ENCODE measurements at places on chromosomes 1 and 21. TPM values are rescaled to one million over a fixed set of nuclear protein-coding genes. Genes with fewer than 3 reads are reported as not detected.

SPATA46 gene
- not detected for total RNA-seq

GRCh38 chr1:53460211-53460634 is 1.0 kb downstream of the DMRTB1 start:
- no peak for DNase-seq

OR2W3 gene
- total RNA-seq: 2.9 TPM

C1orf87 gene
- total RNA-seq: not detected

DNA sequence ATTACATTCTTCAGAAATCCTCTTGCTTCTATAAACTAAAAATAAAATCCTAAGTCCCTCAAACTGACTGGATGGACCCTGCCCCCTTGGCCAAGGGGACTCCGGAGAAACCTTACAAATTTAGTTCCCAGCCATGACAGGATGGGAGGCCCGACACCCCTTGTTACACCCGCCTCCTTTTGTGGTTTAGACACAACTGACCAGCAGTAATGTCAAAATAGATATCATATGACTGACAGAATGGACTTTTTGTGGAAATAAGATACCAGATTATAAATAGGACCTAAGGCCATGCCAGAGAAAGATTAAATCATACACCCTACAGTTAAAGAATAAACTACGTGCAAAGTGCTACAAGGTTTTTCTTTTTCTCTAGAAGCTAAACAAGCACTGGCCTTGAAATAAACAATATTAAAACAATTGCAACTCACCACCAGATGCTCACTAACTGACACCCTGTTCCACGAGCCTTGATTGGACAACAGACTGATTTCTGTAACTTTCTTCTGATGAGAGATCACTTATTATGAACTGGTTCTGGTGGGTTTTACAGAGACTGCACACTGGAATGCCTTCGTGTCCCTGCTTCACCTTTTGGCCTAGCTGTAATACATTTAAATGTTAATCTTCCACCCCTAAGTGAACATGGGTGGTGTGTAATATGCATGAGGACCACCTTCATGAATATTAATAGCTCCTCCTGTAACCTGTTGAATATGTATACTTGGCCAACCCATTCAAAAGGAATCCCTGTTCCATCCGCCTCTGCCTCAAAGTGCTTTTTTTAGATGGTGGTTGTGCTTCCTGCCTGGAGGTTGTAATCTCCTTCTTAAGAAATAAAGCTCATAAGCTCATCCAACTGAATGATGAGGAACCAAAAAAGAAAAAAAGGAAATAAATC is 99.6 kb downstream of the ODF2L start:
- no peak for DNase-seq

DNA sequence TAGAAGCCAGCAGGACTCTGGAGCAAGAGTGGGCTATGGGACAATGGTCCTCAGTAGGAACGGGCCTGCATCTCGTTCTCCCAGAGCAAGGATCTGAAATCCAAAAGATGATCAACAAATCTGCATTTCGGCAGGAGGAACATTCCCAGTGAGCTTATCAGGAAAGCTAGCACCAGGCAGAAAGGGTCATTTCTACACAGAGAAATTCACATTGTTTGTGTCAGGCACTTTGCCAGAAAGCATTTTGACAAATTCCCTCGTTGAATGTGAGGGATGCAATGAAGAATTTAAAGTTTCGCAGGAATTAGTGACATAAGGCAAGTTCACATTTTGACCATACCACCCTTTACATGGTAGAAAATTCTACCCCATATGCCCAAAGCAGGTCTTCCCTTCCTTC is 31.6 kb upstream of the ETS2 start:
- no peak for DNase-seq

MSH4 gene
- 1.6 TPM for total RNA-seq

- no peak for DNase-seq
Measured at GRCh38 chr21:45082736-45083135, 8.4 kb downstream of the ADARB1 start.

PODN gene
- total RNA-seq: 0.82 TPM

PHLDA3 gene
- total RNA-seq: 5.7 TPM

DNA sequence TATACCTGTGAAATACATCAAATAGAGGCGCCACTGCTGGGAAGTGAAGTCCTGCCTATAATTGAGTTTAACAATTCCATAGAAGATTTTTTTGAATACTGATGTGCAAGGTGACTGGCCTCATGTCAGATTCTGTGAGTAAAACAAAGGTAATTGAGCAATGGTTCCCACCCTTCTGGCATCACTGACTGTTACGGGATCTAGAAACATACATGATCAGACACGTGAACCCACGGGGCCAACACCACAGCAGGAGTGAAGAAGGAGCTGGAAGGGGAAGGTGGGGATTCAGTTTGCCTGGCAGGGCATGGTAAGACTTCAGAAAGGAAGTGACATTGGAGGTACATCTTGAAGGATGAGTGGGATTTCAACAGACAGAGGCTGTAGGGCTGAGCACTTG is 270.2 kb downstream of the DISC1 start:
- no peak for DNase-seq

ACTL8 gene
- total RNA-seq: under 0.01 TPM

DNA sequence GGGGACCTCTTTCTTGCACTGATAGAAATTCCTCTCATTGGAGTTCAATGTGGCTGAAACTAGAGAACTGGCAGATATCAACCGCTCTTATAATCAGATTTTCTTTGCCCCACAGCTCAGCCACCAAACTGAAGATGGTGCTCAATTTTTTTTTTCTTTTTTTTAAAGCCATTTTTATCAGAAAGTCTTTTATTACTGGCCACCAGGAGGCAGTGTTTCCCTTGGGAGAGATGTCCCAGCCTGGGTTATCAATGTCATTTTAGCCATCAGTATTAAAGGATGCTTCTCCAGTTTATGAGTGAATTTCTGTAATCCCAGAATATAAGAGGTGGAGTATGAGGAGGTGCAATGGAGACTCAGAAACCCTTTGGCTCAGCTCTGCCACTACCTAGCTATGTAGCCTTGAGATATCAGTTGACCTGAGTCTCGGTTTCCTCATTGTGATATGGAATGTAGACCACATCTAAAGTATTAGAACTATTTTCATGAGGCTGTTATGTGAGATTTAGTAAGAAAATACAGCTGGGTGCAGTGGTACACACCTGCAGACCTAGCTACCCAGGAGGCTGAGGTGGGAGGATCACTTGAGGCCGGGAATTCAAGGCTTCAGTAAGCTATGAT is 27.6 kb downstream of the CD244 start:
- no peak for DNase-seq

- no peak for DNase-seq
Measured at GRCh38 chr1:70674941-70675685, 264.0 kb downstream of the CTH start.

DNA sequence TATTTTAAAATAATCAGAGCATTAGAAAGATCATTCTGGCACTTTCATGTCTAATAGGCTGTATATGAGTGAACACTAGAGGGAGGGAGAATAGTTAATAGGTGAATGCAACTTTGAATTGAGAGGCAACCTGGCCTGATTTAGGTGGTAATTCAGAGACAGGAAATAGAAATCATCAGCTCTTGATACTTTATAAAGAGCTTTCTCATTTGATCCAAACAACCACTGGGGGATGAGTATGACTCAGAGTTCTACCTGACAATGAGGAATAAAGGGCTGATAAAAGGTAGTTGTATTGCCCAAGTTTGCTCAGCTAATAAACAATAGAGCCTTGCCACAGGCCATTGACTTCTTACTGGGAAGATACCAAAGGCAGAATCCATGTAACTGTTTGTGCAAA is 5.2 kb upstream of the FAM89A start:
- DNase-seq: no peak

- no peak for DNase-seq
Measured at GRCh38 chr1:119662034-119662437, 14.0 kb upstream of the ZNF697 start.

RCC2 gene
- total RNA-seq: 27.7 TPM

DNA sequence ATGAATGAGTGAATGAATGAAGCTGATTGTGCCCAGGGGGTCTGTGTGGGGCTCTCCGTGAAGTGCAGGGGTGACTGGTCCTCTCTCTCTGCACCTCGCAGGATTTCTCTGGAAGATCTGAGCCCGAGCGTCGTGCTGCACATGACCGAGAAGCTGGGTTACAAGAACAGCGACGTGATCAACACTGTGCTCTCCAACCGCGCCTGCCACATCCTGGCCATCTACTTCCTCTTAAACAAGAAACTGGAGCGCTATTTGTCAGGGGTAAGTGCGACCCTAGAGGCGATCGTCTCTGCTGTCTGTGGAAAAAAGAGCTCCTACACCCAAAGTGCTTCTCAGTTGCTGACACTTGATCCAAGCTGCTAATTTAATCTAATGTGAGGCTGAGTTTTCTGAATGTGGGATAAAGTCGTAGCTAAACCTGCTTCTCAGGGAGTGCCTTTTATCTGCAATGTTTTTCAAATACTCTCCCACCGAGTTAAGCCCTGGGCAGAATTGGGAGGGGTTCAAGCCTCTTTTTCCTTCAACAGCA is 101.7 kb downstream of the HUNK start:
- no peak for DNase-seq

DNA sequence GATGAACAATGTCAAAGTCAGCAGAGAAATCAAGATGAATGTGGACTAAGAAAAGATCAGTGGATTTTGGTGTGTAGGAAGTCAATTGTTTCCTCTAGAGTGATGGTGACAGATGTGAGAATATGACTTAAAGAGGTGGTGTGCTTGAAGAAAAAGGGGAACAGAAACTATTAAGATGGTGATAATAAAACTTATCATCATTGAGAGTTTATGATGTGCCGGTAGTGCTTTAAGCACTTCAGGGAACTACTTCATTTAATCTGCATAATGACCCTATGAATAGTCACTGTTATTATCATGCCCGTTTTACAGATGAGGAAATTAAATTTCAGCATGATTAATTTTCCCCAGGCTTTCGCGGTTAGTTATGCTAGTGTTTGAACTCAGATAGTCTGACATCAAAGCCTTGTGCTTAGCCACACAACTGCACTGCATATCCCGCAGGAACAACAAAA is 246.9 kb upstream of the LRRC7 start:
- DNase-seq: no peak

E2F2 gene
- total RNA-seq: 1.2 TPM

GRCh38 chr1:4122513-4123160 is 222.6 kb upstream of the C1orf174 start:
- no peak for DNase-seq

GRCh38 chr1:22107126-22107525 is 35.8 kb downstream of the WNT4 start:
- DNase-seq: no peak

RXFP4 gene
- not detected for total RNA-seq

LCE3E gene
- total RNA-seq: not detected

DNA sequence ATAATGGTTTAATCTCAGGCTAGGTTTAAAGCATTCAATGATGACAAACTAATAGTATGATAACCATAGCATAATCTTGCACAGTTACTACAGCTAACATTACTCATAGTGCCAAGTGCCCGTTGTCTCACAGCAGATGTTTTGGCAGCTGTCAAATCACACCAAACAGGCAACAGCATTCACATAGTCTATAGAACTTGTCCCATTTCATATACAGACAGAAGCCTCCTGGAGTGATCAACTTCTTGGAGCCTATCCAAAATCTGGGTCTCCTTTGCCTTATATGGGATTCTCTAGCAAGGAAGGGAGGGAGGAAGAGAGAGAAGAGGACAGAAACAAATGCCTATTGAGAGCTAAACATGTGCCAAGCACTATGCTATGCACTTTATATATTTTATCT is 250.6 kb upstream of the ZP4 start:
- no peak for DNase-seq

DNA sequence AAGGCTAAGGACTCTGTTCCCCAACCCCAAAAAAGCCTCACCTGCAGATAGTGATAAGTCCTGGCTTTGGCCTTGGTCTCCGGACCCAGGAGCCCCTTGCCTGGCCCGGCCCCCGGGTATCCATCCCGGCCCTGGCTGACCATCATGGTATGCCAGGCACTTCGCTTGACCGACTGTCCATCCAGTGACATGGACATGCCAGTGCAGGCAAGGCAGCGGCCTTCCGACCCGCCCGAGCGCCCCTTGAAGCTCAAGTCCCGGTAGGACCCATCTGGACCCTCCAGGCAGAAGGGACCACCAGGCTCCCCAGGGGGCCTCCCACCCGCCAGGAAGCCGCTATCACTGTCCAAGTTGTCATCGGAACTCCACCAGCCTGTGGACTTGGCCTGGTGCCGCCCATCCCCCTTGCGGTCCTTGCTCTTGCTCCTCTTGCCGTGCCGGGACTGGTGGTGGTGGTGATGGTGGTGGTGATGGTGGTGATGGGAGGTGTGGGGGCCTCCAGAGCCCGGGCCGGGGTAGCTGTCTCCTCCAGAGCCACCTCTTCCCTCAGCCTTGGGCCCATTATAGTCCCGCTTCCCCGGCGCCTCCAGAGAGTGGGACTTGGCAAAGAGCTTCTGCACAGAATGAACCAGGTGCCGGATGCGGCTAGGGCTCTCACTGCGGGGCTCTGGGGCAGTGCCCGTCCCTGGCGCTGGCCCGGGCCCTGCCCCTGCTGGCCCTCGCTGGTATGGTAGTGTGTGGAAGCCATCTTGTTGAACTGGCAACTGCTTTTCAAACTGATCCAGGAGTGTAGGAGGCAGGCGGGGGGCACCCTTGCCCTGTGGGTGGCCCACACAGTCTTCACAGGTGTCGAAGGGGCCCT is 25.0 kb downstream of the DLGAP3 start:
- DNase-seq: no peak

OR2L13 gene
- total RNA-seq: 1.6 TPM

GRCh38 chr1:5574641-5575040 is 417.6 kb downstream of the NPHP4 start:
- no peak for DNase-seq

DNA sequence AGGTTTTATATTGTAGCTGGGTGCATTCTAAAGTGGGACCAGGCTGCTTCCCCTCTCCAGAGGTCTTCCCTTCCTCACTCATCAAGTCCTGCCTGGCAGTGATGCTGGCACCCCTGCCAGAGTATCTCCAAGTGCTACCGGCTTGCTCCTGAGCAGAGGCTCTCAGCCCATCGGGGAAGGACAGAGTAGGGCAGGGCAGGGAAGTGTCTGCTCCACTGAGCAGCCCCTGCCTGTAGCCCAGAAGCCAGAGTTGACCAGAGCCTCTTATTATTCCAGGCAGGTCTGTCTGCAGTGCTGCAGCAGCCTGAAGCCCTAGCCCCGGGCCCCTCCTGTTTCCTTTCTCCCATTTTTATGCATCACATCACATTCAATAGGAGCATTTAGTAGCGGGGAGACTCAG is 51.1 kb downstream of the ATP2B4 start:
- no peak for DNase-seq

DNA sequence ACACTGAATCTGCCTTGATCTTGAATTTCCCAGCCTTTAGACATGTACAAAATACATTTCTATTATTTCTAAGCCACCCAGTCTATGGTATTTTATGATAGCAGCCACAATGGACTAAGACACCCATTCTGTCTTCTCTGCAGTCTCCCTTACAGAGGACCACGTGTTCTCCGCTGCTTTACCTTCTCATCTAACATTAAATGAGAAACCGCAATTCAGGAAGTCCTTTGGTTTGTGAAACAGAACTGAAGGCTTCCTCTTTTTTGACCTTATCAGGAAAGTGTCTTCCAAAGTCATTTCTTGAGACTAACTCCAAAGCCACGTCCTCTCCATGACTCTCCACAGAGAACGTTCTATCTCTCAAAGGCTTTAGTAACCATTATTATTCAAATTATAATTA is 560.1 kb downstream of the OMA1 start:
- DNase-seq: no peak

- no peak for DNase-seq
Measured at GRCh38 chr1:53591924-53592323, 132.7 kb downstream of the DMRTB1 start.

TMEM269 gene
- 0.41 TPM for total RNA-seq

RPRD2 gene
- 15.5 TPM for total RNA-seq

GRCh38 chr1:171742577-171742922 is 685 bp upstream of the VAMP4 start:
- no peak for DNase-seq

GRCh38 chr1:219244864-219245263 is 71.2 kb downstream of the LYPLAL1 start:
- DNase-seq: no peak

RIPPLY3 gene
- not detected for total RNA-seq
